Esophagus (tissue), 2 donors: ENCODE measurements at places on chromosomes 7 and 10. TPM values are rescaled to one million over a fixed set of nuclear protein-coding genes. Genes with fewer than 3 reads are reported as not detected.

The NSUN6 gene
- polyA plus RNA-seq, result 3.8 TPM

The HEPACAM2 gene
- 0.04 TPM for polyA plus RNA-seq

The HOXA13 gene
- polyA plus RNA-seq, result not detected

The ITPRID1 gene
- polyA plus RNA-seq, result not detected

The MOGAT3 gene
- not detected for polyA plus RNA-seq
